ENCODE measurements at places on chromosomes 7 and 10. TPM values are rescaled to one million over a fixed set of nuclear protein-coding genes. Genes with fewer than 3 reads are reported as not detected.
A peak's percentile ranks its signal among the peaks of the same experiment; 100 is the strongest.

DNA sequence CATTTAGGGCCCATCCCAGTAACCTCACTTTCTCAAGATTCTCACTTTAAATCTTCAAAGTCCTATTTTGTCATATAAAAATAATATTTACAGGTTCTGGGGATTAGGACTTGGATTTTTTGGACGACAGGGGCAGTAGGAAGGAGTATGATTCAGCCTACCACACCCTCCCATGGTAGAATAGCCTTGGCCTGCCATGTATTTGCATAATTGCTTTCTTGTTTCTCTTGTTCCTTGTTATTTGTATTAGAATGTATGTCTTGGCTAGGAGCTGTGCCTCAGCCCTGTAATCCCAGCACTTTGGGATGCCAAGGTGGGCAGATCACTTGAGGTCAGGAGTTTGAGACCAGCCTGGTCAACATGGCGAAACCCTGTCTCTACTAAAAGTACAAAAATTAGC, 92.5 kb downstream of the ELAPOR2 start:
- no peaks in the 10 kb centered on the region for H3K4me1 ChIP-seq
- H3K4me3 ChIP-seq, result no peak overlapping the region
- H3K27me3 ChIP-seq, result peaks cover 22% of the 10 kb centered on the region
- H3K27ac ChIP-seq, result peak overlapping the region; percentile 67

NOBOX gene
- polyA plus RNA-seq, result not detected

FLNC gene
- not detected for polyA plus RNA-seq

DNA sequence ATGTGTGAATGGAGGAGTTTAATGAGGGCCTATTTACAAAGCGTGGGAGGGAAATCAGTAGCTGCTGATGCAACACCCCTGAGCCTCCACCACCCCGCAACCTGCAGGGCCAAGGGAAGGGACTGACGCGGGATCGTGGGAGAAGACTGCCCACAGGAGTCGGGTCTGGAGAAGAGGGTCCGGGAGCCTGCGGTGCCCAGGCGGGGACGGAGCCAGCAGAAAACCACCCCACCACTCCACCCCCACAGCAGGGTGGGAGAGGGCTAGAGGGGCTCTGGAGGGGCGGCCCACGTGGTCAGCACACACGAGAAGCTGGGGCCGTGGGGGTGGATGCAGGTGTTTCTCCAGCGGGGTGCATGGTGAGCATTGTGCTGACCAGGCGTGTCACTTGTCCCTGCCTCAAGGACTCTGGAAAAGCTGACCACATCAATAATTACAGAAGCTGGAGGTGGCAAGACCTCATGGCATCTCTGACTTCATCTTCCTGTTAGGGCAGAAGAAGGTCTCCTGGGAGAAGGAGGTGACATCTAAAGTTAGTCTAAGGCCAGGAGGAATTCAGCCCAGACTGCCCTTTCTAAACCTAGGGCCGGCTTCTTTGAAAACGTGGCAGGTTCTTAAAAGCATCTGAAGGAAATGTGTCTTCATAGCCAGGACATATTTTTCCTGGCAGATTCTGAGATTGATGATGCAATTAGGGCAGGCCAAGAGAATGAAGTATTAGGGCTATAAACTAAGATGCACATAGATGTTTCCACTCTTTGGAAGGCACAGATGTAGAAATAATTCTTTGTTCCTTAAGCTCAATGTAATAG, 150.9 kb downstream of the RGS10 start:
- H3K4me1 ChIP-seq, result peaks cover 43% of the 10 kb centered on the region
- no peak overlapping the region for H3K27ac ChIP-seq
- H3K4me3 ChIP-seq, result no peak overlapping the region
- no peaks in the 10 kb centered on the region for H3K27me3 ChIP-seq
- DNase-seq, result no peak
- H3K36me3 ChIP-seq, result peaks cover 2% of the 10 kb centered on the region

GRCh38 chr10:803041-803741, 113.7 kb upstream of the DIP2C start:
- H3K27me3 ChIP-seq, result no peaks in the 10 kb centered on the region
- DNase-seq, result no peak
- no peak overlapping the region for H3K4me3 ChIP-seq
- no peak overlapping the region for H3K27ac ChIP-seq
